ENCODE measurements at places on chromosomes 1 and 21.

DNA sequence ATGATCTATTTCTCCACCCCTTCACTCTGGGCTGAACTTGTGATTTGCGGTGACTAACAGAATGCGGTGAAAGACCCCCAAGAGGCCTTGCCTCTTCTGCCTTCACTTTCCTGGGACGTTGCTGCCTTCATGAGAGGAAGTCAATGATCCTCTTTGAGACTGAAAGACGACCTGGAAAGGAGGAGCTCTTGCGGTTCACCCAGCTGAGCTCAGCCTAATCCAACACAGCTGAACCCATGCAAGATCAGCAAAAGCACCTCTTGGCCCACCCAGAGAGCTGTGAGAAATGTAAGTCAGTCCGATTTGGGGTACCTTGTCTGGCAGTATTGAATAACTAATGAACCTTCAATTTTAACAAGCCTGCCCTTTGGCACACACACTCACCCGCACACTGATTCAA lies 767.4 kb upstream of the TPTE start:
- DNase-seq, result no peak

DNA sequence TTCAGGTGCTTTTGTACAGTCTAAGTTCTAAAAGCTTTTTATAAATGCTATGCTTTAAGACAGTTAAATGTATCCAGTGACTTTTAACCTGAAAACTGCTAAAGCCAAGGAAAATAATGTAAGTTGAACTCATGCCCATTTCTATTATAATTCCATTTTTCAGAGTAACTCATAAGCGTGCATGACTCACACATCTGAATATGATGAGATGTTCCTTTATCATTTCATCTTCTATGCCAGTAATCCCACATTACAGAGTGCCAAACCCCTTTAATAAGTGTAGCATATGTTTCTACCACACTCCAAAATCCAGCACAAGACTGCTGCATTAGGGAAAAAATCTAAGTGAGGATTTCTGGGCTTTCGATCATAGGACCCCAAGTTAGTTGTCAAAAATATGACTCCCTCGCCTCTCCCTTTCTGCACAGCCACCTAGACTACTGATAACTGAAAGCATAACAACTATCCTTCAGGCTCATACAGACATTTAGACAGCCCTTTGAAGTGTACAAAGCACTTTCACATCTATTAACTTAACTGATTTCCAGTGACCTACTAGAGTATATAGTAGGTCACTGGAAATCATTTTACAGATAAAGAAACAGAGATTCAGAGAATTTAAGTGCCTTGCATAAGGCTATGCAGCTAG lies 45.3 kb downstream of the JAK1 start:
- DNase-seq, result no peak

GRCh38 chr1:32486463-32487113 lies 21.7 kb downstream of the ZBTB8B start:
- DNase-seq, result no peak

GRCh38 chr1:62951428-62951827 lies 167.5 kb downstream of the ATG4C start:
- DNase-seq, result no peak

DNA sequence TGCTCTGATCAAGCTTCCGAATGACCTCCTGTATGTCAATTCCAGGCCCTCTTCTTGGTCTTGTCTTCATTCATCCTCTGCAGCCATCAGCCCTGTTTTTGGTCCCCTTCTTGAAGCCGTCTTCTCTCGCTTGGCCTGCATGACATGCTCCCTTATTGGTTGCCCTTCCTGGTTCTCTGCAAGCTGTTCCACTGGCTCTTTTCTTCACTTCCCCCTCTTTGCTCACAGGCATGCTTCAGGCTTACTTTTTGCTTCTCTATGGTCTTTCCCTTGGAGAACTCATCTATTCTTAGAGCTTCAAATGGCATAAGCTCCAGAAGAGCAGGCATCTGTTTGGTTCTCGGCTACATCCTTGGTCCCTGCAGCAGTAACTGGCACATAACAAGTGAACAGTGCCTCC lies 38.8 kb downstream of the PDPN start:
- DNase-seq, result no peak

DNA sequence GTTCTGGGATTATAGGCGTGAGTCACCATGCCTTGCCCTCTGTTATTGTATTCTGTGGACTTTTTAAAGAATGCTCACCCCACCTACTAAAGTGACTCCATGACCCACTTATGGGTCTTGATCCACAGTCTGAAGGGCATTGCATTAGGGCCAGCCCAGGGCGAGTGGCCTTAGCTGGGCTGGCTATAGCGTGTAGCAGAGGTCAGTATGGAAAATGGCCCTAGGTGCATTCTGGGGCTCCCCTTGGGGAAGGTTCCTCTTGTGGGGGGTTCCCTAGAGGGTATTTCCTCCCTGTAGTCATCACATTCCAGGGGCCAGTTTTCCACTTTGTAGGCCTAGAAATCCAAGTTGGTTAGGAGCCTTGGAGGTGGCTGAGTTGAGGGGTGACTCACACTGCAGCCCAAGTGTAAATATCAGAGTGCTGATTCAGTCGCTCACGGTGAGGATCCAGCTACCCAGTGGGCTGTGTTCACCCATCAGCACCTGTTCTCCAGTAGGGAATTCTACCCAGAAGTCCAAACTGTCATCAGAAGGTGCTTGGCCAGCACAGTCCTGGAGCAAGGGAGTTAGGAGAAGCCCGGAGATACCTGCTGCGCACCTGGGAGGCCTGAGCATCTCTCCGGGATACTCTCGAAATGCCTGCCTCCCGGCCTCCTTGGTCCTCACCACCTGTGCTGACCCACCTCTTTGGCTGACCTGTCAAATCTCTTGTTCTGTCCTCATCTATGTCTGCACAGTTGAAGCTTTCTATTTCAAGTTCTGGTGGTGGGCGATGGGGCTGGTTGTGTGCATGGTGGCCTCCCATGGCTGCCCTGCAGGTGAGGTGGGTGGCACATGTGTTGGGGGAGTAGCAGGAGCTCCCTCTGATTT lies 52.2 kb downstream of the NENF start:
- no peak for DNase-seq

DNA sequence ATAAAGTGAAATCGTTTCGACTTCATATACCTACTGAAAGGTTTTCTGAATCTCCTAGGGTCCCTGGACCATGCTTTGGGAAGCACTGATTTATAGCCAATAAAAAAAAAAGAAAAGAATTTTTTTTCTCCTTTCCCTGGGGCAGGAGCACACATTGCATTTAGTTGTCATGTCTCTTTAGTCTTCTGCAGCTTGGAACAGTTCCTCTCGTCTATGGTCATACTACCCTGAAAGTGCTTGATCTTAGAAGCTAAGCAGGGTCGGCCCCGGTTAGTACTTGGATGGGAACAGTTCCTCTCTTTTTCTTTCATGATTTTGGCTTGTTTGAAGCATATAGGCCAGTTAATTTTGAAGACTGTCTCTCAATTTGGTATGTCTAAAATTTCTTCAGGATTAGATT lies 3.7 kb upstream of the SERPINC1 start:
- DNase-seq, result no peak

- no peak for DNase-seq
Measured at GRCh38 chr1:80417671-80418070, 1383.1 kb upstream of the ADGRL2 start.

DNA sequence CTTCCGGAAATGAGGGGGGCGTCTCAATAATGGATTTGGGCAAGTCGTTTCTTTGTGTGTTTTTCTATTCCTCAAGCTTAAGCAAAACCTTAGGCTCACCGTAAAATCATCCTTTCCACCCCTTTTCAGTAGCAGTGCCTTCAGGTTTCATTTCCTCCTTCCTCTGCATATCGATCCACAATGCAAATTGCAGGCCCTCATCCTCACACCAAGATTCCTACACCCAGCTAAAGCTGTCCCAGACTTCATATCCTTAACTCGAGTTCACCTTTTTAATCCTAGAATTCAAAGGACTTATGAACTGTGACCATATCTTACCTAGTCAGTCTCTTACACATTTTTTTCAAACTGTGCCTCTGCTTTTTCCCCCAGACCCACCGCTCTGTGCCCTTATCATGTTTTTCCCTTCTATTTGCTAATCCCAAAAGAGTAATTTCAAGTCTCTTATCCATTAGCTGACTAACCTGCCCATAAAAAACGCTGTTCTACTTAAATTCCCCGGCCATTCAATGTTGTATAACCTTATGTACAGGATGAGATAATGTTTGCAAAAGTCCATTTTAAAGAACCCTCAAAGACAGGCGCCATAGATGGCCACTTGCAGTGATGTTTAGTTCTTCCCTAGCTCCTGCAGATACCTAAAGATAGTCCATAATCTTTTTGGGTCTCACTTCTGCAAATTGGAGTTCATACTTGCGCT lies 1.5 kb downstream of the AKIRIN1 start:
- no peak for DNase-seq

DNA sequence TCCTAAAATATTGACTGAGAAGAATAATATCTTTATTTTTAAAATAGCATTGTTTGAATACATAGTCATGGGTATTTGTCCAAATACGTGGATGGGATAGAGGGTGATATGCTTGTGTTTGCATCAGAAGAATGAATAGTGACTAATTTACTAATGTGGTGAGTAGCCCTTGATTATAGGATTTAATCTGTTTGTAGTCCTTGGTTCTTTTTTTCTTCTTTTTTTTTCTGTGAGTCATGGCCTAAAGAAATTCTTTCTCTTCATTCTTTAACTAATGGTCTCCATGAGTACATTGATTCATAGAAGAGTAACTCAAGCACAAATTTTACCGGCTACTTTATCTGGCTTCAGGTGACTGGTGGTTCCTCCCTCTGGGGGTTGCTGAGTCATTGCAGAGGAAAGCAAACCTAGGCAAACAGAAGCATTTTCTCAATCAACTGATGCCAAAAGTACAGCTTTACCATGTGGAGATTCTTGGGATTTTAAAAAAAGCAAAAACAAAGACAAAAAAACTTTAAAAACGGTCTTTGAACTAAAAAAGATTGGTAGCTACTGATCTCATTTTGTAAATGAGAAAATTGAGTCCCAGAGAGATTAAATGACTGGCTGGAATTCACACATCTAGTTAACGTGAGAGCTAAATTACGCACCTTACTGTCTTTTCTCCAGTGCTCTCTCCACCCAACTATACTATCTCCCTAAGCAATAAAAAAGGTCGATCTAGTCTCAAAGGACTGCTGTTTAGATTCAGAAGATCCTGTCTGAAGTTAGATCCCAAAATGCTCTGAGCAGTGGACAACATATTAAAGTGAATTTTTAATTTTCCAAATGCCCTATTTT lies 40.5 kb downstream of the AK5 start:
- no peak for DNase-seq

GRCh38 chr1:221328371-221328770 lies 413.5 kb downstream of the DUSP10 start:
- DNase-seq, result no peak

- DNase-seq, result no peak
Measured at GRCh38 chr1:206087091-206087490, 30.1 kb downstream of the AVPR1B start.

GRCh38 chr1:34400675-34401074 lies 224.0 kb downstream of the C1orf94 start:
- no peak for DNase-seq

DNA sequence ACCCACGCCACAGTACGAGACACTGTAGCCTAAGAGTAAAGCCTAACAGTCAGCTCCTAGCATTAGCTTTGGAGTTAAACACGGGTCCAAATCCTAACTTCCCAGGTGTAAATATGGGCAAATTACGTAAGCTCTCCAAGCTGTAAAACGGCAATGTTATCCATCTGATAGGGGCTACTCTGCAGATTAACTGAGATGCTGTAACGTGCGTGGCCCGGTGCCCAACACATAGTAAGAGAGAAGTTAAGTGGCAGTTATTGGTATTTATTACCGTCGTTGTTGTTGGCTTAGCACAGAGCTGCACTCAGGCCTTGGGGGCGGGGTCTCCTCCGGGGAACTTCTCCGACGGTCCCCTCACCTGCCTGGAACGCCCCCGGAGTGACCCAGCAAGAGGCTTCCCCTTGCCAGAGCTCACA lies 457 bp downstream of the TRAPPC3 start:
- DNase-seq, result no peak

- no peak for DNase-seq
Measured at GRCh38 chr1:55309053-55309452, 93.9 kb upstream of the USP24 start.

DNA sequence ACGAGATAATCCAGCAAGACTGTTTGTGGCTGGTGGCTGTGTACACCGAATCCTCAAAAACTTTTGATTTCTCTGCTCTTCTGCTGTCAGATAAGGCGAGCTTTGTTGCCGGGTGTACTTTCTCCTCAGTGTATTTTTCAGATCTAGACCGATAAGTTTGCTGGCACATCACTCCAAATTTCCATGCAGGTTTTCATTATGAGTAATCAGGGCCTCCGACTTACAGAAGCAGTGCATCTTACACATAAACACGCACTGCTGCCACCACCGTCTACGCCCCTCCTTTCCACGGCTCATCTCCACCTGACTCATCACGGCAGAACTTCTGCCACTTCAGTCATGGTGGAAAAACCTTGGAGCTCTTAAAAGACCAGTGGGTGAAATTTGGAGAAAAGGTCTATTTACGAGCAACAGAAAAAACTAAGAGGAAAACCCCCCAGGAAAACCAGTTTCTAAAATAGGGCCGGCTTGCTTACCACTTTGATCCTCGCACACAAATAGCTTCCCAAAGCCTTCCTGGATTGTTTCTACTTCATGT lies 7.7 kb downstream of the ZBTB21 start:
- peak; percentile 43 for DNase-seq

- no peak for DNase-seq
Measured at GRCh38 chr1:214400131-214400530, 119.2 kb downstream of the SMYD2 start.

DNA sequence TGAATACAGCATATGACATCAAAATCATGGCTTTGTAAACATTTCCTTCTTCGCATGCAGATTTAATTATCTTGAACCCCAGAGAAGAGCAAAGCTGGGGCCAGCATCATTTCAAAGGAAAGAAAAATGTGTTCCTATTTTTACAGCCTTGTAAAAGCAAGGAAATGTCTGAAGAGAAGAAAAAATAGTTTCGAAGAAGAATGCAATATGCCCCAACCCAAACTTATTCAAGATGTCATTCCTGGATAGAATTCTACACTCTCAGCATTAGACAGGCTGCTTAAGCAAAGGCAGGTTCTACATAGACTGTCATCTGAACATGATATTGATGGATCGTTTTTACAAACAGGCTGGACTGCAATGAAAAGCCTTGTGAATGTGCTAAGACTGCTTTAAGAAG lies 900.8 kb downstream of the TTLL7 start:
- no peak for DNase-seq

GRCh38 chr1:51653127-51653526 lies 36.2 kb downstream of the OSBPL9 start:
- no peak for DNase-seq

Measured in putamen (tissue), 1 donor.